ENCODE measurements at places on chromosomes 2 and 18.

DNA sequence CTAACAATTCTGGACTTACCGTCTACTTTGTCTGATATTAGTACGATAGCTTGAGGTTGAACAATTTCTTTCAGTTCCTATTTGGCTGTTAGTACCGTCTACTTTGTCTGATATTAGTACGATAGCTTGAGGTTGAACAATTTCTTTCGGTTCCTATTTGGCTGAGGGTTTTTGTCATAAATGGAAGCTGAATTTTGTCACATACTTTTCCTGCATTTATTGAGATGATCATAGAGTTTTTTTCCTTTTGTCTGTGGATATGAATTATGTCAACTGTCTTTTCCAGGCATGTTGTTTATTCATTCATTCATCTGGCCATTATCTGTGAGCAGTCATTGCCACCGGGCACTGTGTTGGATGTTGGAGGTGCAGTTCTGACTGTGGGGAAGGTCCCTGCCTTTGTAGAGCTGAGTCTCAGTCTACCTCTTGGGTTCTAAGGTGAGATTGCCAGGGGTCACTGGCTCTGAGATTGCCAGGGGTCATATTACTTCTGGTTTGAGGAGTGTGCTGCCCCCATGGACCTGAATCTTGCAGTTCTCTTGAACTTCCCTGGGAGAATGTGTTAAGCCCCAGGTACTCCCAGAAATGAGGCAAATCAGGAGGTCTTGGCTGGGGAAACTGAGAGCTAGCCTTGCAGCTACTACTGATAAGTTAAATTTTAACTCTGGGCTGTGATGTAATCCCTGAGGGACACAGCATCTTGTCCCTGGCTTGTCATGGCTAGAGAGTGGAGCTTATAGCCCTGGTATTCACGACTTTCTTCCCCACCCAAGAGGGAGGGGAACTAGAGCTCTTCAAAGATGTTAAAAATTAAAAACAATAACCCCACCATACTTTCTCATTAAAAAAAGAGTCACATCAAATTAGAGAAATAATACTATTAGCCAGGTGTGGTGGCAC, 89.1 kb upstream of the MBOAT2 start:
- no peak for DNase-seq

- DNase-seq: no peak
Observed at GRCh38 chr2:124112206-124112605, 87.1 kb downstream of the CNTNAP5 start.

GRCh38 chr2:196985511-196986183, 59.1 kb upstream of the PGAP1 start:
- no peak for DNase-seq

GRCh38 chr2:105099153-105099552, 61.3 kb downstream of the MRPS9 start:
- DNase-seq: no peak

GRCh38 chr18:56721491-56721890, 70.3 kb downstream of the WDR7 start:
- no peak for DNase-seq

- no peak for DNase-seq
Observed at GRCh38 chr2:173298536-173299097, 56.1 kb upstream of the CDCA7 start.

DNA sequence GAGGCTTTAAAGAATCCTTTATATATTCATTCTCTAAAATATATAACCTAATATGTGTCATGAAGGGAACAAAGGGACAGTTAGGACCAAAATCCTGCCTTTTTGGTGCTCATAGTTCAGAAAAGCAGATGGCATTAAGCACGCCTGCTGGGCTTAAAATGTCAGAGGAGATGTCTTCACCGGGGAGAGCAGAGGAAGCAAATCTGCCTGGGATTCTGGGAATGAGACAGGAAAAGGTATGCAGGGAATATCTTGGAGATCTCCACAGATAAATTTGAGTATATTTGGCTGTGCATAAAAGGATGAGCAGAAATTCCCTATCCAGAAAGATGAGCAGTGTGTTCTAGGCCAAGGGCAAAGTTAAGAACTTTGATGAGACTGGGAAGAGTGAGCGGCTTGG, 45.5 kb downstream of the FSHR start:
- no peak for DNase-seq
